Mesenchymal stem cell (in vitro differentiated cells and primary cell): ENCODE measurements at places on chromosomes 4 and X.

DNA sequence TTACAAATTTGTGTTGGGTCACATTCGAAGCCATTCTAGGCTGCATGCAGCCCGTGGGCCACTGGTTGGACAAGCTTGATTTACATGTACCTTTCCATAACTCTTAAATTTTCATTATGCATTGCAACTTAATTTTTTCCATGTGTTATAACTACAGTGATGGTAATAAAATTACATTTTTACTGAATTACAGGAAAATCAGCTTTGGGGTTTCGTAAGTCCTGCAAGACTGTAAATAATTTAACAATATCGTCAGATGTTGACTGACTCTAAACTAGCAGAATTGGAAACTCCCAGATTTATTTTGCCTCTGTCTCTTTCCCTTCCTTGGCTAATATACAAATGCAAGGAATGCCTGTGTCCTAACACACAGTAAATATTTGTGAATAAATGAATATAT, 88.0 kb upstream of the RAPGEF2 start:
- H3K4me1 ChIP-seq: no peaks in the 10 kb centered on the region
- no peak overlapping the region for H3K4me3 ChIP-seq
- no peak overlapping the region for H3K27ac ChIP-seq
- no peak for DNase-seq

DNA sequence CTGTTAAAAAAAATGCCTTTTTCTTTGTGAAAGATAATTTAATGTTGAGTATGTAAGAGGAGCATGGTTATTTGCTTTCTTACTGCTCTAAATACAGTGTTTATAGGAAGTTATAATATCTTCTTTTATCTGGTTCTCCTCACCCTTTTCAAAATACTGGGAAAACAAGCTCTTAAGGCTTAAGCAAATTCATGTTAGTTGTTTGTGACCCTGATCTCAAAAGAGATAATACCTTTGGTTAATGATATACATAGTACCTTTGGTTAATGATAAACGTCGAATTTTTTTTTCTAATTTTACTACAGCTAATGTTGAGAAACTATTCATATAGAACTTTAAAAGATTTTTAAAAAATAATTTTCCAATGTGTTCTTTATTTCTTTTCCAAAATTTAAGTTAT, 180.1 kb downstream of the RAPGEF2 start:
- H3K4me3 ChIP-seq: no peak overlapping the region
- H3K4me1 ChIP-seq: peaks cover 4% of the 10 kb centered on the region
- H3K27me3 ChIP-seq: no peaks in the 10 kb centered on the region
- DNase-seq: no peak
- H3K27ac ChIP-seq: peak overlapping the region; percentile 32

DNA sequence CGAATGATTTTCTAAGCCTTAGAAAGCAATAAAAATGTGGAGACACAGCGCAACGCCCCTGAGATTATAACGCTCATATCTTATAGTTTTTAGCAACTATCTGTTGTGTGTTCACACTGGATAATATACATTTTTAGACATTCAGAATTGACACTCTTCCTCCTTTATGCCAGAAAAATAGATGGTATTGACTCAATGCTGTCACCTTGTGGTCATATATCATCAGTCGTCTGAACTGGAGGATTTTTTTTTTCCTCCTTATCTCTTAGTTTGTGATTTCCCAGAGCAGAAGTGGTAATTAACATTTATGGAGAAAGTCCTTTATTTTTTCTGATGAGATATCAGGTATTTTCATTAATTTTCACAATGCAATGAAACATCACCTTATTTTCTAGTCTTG, 759.6 kb downstream of the RAB28 start:
- no peak overlapping the region for H3K4me3 ChIP-seq
- H3K4me1 ChIP-seq: no peaks in the 10 kb centered on the region
- H3K27me3 ChIP-seq: no peaks in the 10 kb centered on the region
- DNase-seq: peak; percentile 6
- no peaks in the 10 kb centered on the region for H3K36me3 ChIP-seq

GRCh38 chr4:82247171-82247570, 126.6 kb downstream of the HNRNPD start:
- H3K27ac ChIP-seq: no peak overlapping the region
- no peak for DNase-seq
- no peak overlapping the region for H3K4me3 ChIP-seq
- H3K36me3 ChIP-seq: no peaks in the 10 kb centered on the region
- H3K4me1 ChIP-seq: no peaks in the 10 kb centered on the region

DNA sequence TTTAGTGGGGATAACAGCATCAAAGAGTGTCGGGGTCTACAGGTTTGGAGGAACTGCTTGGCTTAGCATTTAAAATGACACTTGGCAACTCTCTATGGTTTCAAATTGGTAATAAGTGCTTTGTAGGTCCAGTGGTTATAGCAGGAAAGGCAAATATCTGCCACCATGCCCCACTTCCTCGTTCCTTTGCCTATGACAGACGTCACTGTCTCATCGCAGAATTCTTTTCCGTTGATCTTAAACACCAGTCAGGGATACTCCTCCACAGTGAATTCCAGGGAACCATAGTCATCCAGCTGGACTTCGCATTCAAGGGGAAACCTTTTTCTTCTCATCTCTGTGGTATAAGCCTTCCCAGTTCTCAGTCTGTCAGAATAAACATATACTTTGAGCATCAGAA, 319.1 kb downstream of the GPAT3 start:
- peaks cover 7% of the 10 kb centered on the region for H3K4me1 ChIP-seq
- H3K27ac ChIP-seq: peak overlapping the region; percentile 80
- H3K4me3 ChIP-seq: no peak overlapping the region
- no peaks in the 10 kb centered on the region for H3K27me3 ChIP-seq
- H3K36me3 ChIP-seq: no peaks in the 10 kb centered on the region

DNA sequence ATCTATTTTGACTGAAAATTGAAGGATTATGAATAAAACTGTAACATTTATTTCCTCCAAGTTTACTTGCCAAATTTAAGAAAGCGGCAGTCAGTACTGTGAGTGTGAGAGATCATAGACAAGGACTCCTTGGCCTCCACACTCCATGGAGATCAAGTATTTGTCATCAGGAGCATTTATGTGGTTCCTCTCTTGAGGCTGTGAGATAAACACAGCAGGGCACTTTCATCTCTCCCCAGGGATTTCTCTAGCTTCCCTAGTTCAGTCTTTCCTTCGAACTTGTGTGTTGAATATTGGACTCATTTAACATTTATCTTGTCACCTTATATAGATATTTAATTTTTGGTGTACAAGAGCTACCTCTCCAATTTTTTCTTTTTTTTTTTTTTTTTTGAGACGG, 40.8 kb downstream of the PDE5A start:
- H3K4me1 ChIP-seq: no peaks in the 10 kb centered on the region
- H3K27ac ChIP-seq: no peak overlapping the region
- H3K36me3 ChIP-seq: no peaks in the 10 kb centered on the region
- no peak overlapping the region for H3K4me3 ChIP-seq
- peak; percentile 55 for DNase-seq
- no peaks in the 10 kb centered on the region for H3K27me3 ChIP-seq

DNA sequence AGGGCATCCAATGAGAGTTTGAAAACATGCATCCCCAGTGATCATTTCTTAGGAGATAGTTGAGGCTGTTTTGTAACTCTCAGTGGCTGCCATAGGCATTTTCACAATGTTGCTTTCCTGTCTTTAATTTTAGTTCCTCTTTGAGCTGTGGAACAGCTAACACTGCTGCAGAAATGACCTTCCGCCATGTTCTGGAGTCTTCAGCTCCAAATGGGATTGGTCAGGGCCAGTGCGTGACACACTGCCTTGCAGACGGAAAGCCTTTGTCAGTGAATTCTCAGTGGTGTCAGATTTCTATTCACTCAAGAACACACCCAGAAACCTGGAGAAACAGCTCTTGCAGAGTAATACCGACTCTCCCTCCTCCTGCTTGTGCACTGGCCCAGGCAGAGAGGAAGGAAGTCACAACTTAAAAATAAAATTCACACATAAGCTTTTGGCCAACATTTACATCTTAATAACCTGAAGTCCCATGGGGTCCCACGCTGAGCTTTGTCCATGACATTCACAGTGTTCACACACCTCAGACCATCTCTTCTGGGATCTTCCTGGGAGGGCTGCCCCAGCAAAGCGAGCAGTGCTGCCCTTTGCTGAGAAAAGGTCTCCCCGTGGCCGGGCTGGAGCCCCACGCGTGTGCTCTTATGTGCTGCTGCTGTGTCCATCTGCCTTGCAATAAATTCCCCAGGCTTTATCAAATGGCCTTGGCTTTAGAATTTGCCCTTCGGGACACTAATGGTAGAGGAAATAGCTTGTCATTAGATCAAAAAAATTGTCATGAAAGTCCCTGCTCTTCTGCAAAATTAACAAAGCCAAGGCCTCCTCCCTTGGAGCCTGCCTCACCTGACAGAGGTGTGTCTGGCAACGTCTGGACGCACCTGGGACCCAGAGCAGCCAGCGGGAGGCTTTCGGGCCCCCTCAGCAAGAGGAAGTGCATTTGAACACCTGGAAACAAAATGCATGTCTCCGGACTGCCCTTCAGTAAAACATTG, 126.8 kb downstream of the IRF2 start:
- H3K4me1 ChIP-seq: peaks cover 5% of the 10 kb centered on the region
- H3K36me3 ChIP-seq: no peaks in the 10 kb centered on the region
- no peaks in the 10 kb centered on the region for H3K27me3 ChIP-seq
- peak; percentile 70 for DNase-seq

GRCh38 chrX:56125946-56126345, 106.2 kb upstream of the KLF8 start:
- peaks cover 6% of the 10 kb centered on the region for H3K4me1 ChIP-seq
- H3K27ac ChIP-seq: no peak overlapping the region
- no peak overlapping the region for H3K4me3 ChIP-seq
- H3K36me3 ChIP-seq: no peaks in the 10 kb centered on the region

DNA sequence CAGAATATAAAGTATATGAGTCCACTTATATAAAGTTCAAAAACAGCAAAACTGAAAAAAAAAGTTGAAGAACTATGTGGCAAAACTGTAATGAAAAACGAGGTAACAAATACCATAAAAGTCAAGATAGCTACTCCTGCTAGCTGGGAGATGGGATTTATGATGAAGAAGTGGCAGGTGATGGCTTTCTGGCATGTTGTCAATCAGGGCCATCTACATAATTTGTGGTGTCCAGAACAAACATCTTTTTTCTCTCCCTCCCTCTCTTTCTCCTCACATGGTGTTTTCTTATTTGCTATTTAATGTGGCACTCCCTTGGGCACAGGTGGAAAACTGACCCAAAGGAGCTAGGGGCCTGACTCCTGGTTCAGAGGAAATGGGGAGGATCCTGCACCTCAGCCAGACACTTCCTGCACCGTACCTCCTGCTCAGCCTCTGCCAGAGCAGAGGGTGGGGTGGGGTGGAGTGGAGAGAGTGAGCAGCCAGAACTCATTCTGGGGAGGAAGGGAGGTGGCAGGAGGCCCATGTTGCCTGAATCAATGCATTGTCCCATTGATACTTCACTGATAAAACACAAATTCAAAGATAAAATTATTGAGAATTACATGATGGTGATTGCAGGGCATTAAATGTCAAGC, 5.3 kb upstream of the SAP30 start:
- H3K27me3 ChIP-seq: no peaks in the 10 kb centered on the region
- H3K36me3 ChIP-seq: no peaks in the 10 kb centered on the region
- H3K27ac ChIP-seq: no peak overlapping the region
- H3K4me1 ChIP-seq: peaks cover 1% of the 10 kb centered on the region
- DNase-seq: no peak

DNA sequence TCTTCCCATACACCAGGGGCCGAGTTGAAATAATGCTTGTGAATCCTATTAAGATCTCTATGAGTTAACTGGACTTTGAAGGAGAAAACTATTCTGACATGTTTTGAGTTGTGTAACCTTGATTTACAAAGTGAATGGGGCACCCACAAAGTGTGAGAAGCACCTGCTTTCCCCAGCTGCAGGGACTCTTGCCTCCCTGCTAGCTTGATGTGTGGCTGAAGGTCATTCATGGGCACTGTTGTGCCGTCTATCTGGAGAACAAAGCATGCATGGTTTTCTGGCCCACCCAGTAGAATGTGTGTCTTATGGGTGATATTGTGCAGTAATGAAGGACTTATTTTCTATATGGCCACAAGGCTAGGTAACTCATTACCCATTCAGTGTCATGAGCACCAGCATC, 53.1 kb downstream of the TSPAN7 start:
- no peak overlapping the region for H3K27ac ChIP-seq
- no peak for DNase-seq
- no peaks in the 10 kb centered on the region for H3K36me3 ChIP-seq
- H3K27me3 ChIP-seq: no peaks in the 10 kb centered on the region
